NCI-H1694 treated with DMSO at 0.1 percent for 48 hours (cell line): ENCODE measurements at places on chromosomes 12 and 14.
A peak's percentile ranks its signal among the peaks of the same experiment; 100 is the strongest.

DNA sequence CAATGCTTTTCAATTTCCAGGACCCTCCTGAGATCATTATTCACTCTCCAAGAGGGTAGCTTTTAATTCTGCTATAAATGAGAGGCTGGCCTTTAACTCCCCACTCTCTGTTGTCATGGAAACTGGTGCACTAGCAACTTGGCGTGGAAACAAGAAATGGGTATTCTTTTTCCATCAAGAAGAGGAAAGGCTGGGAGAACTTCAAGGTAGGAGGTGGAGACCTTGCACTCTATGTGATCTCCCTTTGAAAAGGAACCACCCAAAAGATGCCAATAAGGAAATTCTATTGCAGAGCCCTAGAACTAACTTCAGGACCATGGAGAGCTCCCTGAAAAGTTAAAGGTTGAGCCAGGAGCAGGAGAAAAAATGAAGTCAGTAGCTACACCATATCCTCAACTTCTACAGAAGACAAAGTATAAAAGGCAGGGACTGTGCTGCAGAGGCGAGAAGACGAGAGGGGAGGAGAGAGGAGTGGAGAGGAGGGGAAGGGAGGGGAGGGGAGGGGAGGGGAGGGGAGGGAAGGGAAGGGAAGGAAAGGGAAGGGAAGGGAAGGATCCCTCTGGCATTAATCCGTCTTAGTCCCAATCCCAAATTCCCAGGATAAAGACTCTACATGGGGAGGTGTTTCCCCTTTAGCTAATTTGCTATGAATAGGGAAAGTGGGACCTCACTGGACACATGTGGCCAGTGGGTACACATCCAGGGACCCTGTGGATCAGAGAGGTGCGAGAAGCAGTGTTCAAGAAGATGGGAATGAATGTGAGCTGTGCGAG is 46.7 kb upstream of the FICD start:
- no peak for DNase-seq

DNA sequence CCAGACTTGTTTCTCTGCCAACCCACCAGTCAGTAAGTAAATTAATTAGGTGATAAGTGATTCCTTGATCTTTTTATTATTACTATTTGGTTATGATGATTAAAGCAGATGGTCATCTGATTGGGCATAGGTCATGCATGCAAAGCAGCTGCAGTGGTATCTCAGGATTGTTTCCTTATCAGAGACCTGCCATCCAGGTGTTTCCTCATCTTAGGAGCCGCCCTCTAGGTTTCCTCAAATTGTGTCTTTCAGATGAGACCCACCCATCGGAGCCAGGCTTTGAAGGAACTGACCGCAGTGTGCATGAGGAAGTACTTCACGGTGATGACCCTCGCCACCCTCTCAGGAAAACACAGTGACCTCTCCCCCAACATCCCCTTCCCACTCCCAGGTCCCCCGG is 63.3 kb downstream of the ZFP36L1 start:
- DNase-seq, result no peak

DNA sequence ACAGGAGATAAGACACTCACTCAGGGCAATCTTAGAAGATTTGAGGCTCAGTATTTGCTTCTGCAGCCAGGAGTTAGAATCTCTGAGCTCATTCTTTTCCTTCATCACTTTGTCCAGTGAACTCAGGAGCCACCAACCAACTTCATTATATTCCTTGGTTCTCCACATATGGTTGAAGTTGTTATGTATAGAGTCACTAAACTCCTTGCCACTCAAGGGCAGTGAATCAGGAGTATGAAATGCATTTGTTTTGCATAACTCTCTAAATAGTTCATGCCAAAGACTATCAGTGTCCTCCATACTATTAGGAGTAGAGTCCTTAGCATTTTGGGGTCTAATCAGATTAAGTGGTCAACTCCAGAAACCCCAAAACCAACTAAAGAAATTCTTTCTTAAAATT is 150.6 kb downstream of the CCDC59 start:
- no peak for DNase-seq

DNA sequence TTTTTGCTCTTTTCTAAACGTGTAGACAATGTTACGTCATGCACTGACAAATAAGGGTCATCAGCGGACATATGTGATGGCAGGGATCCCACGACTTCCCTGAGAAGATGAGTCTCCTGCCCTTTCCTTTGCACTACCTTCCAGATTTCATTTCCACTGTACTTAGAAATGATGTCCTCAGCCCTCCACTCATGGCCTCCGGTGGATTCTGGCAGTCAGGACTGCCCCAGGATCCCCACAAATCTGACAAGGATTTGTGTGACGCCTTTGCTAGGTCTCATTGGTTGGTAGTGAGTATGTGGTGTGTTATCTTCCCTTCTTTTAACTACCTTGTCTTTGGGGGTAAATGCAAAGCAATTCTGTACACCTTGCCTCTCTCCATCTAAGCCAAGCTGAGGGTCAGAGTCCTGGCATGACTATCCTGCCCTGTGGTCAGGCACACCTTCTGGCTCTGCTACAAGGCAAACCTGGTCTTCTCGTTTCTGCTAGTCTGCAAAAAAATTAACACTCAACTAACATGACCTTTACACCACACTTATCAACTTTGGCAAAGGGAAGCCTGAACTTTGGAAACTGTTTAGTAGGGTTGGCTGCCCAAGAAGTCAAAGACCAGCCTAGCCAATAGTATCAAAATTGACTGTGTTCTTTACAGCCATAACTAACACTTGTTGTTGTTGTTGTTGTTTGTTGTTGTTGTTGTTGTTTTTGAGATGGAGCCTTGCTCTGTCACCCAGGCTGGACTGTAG is 17.3 kb upstream of the DHRS4 start:
- no peak for DNase-seq

DNA sequence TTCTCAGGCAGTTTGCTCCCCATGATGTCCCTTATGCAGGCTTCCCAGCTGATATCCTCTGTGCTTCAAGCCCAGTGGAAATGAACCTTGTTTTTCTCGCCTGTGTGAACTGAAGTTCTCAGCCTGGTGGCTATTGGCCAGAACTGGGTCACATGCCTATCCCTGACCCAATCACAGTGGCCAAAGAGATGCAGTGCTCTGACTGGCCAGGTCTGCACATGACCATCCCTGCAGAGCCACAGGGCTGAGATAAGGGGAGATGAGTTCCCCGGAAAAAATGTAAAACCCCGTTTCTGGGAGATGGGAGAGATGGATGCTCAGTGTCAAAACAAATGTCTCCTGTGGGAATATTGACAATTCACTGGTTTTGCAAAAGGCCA is 34.7 kb upstream of the FZD10 start:
- no peak for DNase-seq

GRCh38 chr12:123019841-123020138 is 39.3 kb downstream of the ARL6IP4 start:
- no peak for DNase-seq

DNA sequence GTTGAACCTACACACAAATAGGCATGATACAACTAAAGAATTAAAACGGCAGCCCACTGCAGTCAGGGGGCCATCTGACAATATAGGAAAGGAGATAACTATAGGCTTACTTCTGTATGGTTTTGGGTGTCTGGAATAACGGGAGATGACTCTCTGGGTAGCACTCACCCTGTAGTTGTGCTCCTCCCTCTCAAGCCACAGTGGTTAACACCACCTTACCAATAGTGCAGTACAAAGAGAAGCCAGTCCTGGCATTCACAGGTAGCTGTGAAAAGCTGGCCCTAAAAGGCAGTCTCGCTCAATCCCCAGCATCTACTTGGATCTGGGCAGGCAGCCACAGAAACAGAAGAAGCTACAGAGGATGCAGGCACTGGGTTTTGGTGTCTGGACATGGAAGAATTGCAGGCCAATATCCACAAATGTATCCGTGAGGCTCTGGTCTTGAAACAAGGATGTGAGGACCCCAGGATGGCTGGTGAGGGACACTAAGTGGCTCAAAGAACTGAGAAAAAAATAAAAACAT is 93.0 kb downstream of the DPF3 start:
- no peak for DNase-seq

DNA sequence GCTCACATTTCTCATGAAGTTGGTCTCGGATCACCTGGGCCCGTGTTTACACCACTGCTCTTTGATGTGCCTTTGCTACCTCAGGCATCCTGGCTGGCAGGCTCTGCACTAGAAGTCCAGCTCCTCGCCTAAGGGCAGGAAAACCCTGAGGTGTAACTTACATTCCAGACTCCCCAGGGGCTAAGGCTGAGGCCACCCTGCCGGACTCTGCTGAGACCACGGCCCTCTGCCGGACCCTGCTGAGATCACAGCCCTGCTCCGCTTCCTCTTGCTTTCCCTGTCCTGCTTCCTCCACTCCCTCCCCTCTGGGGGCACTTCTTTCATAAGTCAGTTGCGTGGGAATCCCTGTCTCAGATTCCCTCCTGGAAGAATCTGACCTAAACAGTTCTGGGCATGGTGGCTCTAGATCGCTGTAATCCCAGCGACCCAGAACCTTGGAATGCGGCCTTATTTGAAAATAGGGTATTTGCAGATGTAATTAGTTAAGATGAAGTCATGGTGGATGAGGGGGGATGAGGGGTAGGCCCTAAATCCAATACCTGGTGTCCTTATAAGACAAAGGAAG is 17.2 kb downstream of the RILPL1 start:
- DNase-seq, result no peak

GRCh38 chr12:13835652-13836051 is 145.8 kb downstream of the GRIN2B start:
- DNase-seq, result peak; percentile 18
